Fibroblast of skin of right biceps (primary cell): ENCODE measurements at places on chromosomes 1 and 21.
A peak's percentile ranks its signal among the peaks of the same experiment; 100 is the strongest.

DNA sequence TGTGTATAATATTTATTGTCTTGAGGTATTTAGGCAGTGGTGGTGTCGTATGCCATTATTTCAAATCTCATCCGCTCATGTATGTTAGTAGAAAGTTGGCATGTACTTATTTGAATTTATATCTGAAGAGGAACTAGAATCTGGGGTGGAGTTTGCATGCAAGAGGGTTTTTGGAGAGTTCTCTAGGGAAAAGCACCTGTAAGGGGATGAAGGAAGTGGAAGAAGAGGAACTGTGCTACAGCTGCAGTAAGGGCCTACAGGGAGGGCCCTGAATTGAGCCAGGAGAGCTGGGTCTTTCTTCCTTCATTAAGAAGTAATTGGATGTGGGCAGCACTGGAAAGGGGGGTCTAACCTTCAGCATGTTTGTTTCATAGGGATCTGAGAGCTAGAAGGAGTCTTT lies 197.2 kb downstream of the HMCN1 start:
- DNase-seq, result no peak

DNA sequence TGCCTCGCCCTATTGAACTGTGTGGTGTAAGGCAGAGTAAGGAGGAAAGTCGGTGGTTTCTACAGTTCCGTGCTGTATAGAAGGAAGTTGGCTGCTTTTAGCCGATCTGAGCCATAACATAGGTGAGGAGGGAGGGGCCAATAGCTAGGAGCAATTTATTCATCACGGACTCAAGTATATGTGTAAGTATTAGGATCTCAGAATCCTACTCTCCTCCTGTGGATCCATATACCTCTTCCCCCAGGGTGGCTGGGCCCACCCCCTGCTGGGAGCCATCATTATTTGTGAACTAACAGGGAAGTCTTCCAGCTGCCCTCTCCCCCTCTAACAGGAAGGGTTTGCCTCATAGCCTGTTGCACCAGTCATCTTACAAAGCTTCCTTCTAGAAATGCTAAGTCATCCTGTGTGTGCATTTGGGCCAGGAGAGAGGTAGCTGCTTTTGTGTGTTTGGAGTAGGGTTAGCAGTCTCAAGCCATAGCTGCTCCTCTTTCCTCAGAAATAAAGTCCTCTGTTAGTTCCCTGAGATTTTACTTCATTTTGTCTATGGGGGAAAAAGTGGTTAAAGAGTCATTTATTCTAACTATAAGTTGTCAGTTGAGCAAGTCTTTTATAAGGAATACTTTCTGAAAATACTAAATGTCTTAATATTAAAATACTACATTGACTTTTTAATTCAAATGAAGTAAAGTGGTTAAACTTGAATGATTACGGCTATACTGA lies 14.9 kb upstream of the CENPS start:
- DNase-seq, result peak; percentile 75

DNA sequence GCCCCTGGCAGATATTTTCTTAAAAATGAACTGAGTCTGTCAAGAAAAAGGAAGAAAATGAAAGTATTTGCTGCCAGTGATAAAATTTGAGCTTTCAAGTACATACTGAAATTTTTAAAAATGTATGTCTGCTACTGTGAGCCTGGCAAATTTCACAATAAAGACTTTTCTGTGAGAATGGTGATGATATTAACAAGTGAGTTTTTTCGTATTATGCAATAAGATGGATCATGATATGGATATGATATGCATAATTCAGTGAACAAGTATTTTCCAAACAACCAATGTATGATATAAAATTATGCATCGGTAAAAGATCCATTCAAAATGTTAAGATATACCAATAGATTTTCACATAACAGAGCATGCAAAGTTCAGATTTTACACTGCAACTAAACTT lies 15.9 kb downstream of the ST7L start:
- no peak for DNase-seq

- DNase-seq, result no peak
Measured at GRCh38 chr1:153976819-153977249, 640 bp downstream of the JTB start.

- peak; percentile 35 for DNase-seq
Measured at GRCh38 chr1:82485591-82486369, 685.0 kb downstream of the ADGRL2 start.

GRCh38 chr1:217892750-217893149 lies 261.6 kb downstream of the SPATA17 start:
- peak; percentile 31 for DNase-seq

GRCh38 chr1:172224871-172225270 lies 195.6 kb upstream of the C1orf105 start:
- no peak for DNase-seq

DNA sequence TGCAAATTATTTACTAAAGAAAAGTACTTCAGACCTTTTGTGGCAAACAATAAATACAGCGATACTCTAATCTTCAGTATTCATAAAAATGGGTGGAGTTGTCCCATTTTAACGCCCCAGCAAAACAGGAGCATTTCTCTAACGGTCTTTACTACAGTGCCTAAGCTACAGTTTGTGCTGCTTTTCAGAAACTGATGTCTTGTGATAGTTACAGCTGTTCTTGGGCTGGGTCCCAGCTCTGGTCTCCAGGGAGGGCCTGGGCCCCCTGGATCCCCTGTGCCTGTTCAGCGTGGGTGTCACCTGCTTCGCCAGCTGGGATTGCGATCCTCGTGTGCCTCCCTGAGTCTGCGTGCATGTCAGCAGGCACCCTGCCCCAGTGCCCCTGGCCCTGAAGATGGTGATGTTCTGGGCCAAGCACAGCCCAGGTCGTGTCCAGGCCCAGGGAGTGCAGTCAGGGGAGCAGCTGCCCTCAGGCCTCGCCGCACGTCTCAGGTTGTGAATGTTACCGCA lies 64.0 kb upstream of the DIP2A start:
- no peak for DNase-seq

GRCh38 chr1:197913495-197914276 lies 3.5 kb upstream of the LHX9 start:
- no peak for DNase-seq

DNA sequence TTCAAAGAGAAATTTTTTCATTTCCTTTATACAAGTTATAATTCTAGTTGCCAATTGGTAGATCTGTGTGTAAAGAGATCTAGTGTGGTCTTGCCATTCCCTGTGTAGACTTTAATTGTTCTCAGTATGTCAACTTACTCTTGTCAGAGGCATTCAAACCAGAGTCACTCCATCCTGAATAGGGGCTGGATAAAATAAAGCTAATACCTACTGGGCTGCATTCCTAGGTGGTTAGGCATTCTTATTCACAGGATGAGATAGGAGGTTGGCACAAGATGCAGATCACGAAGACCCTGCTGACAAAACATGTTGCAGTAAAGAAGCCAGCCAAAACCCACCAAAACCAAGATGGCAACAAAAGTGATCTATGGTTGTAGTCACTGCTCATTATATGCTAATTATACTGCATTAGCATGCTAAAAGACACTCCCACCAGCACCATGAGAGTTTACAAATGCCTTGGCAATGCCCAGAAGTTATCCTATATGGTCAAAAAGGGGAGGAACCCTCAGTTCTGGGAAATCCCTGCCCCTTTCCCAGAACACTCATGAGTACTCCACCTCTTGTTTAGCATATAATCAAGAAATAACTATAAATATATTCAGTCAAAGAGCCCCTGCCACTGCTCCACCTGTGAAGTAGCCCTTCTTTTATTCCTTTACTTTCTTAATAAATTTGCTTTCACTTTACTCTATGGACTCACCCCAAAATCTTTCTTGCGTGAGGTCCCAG lies 74.0 kb upstream of the ADAMTS5 start:
- DNase-seq, result no peak

- no peak for DNase-seq
Measured at GRCh38 chr1:71753746-71754145, 528.6 kb downstream of the NEGR1 start.

GRCh38 chr1:193850745-193851144 lies 664.3 kb upstream of the B3GALT2 start:
- no peak for DNase-seq

DNA sequence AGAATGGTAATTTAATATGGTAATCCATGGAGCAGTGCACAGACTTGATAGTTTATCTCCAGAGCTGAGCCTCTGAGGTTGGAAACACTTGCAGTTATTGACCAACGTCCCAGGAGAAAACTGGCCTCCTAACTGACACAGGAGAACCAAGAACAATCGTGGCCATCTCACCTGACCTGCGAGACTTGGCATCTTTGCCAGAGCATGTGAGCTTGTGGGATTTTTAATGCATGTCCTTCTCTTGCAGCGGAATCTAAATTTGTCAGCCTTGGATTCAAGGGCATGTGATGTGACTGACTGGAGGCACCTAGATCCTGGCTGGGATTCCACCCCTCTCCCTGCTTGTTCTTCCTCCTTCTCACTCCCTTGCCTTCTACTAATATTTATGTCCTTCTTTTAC lies 27.8 kb upstream of the SLC26A9 start:
- no peak for DNase-seq

GRCh38 chr1:2855206-2856065 lies 53.9 kb upstream of the TTC34 start:
- no peak for DNase-seq

GRCh38 chr21:45454926-45455673 lies 50.1 kb downstream of the COL18A1 start:
- no peak for DNase-seq

DNA sequence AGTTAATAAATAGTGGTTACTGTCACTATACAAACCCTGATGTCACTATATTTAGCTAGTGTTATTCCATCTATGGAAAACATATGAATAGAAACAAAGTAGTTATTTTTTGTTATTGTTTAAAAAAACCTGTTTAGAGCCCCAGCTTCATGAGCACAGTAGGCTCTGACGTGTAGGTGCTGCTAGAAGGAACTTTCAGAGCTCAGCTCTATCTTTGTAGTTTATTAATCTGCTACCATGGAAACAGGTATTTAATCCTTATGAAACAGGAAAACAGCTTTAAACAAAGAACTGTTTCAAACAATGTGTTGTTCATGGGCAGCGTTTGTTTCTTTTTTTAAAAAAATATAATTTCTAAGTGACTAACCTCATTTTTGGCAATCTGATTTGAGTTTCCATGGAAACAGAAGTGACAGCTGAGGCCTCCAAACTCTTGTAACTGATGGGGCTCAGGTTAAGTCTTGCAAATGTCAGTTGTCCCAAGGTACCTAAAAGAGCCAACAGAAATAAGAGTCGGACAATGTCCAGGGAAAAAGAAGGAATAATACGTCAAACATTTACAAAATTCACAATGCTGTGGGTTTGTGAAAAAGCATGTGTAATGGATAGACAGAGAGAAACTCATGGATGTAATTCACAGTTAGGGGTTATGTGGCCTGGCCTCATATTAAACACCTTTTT lies 162.0 kb upstream of the C21orf91 start:
- no peak for DNase-seq

GRCh38 chr1:178609015-178609414 lies 96.1 kb downstream of the TEX35 start:
- peak; percentile 94 for DNase-seq

- DNase-seq, result peak; percentile 53
Measured at GRCh38 chr1:8348777-8349472, 31.0 kb downstream of the SLC45A1 start.

DNA sequence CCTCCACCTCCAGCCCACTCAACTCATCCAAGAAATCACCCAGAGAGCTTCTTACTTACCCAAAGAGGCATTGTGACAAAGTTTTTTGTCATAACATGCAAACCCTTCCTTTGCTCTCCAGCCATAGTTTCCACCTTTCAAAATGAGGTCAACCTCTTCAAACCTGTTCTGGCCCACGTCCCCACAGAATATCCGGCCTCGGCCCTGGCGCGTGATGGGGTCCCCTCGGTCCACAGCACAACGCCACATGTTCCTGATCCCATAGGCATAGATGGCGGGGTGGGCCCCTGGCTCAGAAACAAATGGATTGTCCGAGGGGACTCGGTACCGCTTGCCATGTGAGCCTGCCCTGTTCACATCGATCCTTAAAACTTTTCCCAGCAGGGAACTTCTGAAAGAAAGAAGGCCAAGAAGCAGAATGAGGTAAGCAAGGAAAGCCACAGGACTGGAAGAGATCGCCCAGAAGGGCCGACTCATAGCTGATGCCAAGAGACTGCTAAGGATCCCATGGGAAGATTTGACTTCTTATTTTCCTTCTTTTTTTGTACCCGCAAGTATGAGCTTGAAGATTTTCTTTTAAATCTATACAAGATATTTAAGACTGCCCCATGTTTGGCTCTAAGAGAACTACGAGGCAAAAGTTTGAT lies 7.8 kb downstream of the HHIPL2 start:
- no peak for DNase-seq

DNA sequence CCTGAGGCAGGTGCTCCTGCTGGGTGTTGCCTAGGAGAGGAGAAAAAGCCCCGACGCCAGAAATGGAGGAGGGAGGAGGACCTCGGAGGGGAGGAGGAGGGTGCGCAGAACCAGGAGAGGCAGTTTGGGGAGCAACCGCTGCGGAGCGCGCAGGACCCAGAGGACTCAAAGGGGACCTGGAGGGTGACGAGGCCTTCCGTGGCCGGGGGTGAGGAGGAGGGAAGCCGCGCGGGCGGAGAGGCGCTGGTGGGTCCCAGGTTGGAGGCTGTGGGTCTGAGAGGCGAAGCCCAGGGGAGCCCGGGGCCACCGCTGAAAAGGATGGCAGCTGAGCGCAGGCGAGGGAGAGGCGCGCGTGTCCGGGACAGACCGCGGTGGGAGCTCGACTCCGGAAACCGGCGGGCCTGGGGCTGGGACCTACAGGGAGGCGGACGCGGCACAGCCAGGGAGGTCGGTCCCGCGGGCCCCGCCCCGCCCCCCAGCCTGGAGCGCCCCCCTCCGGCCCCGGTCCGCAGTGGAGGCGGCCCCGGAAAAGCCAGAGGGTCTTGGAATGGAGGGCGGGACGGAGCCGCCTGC lies 15.1 kb downstream of the RNF223 start:
- DNase-seq, result peak; percentile 16

GRCh38 chr1:74699331-74699730 lies 25.7 kb upstream of the ERICH3 start:
- DNase-seq, result no peak

DNA sequence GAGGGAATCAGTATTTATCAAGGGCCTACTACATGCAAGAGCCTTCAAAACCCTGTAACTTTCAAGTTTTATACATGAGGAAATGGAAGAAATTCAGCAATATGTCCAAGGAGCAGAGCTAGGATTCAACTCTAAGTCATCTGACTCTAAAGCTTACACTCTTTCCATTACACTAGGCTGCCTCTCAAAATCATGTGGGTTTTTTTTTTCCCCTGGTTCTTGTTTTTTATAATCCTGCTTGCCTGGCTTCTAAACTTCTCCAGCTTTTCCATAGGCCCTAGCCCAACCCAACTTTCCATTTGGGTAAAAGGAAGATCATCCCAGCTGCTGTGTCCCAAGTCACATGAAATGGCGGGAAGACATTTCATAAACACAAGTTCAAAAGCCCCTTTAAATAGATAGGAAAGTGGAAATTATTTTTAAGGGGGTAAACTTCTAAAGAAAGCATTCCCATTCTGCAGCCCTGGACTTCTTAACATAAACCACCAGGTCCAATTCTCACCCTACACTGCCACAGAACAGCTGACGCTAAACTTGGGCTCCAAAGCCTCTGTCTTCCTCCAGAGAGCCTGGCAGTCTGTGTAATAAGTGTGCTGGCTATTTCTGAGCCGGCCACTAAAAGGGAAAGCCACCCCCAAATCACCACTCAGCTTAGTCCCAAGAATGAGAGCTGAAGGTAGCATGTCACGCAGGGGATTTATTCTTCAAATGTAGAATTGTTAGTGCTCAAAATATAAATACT lies 46.9 kb downstream of the ITPKB start:
- no peak for DNase-seq
